Activated naive CD4-positive, alpha-beta T cell treated with anti-CD3 and anti-CD28 coated beads, Interleukin-2, amount 50 U/mL, for 72 hours (primary cell): ENCODE measurements at places on chromosomes 4 and X. TPM values are rescaled to one million over a fixed set of nuclear protein-coding genes. Genes with fewer than 3 reads are reported as not detected.

DNA sequence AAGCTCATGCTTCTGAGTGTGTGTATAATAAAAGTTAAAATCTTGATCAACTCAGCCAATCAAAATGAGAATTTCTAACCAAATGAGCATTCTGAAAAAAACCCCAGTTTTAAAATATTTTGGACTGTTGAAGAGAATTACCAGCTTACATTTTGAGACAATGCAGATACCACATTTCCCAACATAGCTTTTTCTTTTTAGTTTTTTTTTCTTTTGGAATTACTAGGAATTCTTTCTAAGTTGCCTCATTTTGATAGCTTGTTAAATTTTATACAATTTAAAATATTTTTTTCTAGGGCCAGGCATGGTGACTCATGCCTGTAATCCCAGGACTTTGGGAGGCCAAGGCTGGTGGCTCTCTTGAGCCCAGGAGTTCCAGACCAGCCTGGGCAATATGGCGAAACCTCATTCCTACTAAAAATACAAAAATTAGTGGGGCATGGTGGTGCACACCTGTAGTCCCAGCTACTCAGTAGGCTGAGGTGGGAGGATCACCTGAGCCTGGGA, 2.2 kb downstream of the RP2 start:
- no peak for DNase-seq

DNA sequence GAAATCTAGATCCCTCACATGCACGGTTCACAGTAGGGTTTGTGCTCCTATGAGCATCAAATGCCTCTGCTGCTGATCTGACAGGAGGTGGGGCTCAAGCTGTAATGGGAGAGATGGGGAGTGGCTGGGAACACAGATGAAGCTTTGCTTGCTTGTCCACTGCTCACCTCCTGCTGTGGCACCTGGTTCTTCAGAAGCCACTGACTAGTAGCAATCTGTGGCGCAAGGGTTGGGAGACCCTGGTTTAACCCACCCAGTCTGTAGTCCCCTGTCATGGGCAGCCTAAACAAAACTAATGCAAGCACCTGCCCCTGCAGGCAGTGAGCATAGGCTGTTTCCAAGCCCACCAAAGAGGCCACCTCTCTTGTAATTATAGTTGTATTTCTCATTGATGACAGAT, 116.6 kb downstream of the SHOX start:
- no peak for DNase-seq

DNA sequence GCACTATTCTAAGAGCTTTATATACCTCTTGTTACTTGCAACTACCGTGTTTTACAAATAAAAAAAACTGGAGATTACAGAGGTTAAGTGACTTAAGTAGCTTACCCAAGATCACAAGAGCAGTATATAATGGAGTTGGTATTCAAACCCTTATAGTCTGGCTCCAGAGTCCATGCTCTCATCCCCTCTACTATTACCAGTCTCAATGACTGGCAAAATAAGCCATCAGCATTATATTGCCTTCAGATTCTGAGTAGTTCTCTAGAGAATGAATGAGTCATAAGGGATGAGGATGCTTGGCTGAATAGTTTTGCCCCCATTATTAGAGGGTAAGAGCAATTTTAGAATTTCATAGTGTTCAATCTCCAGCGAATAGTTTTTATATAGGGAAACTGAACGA, 170.1 kb upstream of the ATOH1 start:
- DNase-seq, result no peak

DNA sequence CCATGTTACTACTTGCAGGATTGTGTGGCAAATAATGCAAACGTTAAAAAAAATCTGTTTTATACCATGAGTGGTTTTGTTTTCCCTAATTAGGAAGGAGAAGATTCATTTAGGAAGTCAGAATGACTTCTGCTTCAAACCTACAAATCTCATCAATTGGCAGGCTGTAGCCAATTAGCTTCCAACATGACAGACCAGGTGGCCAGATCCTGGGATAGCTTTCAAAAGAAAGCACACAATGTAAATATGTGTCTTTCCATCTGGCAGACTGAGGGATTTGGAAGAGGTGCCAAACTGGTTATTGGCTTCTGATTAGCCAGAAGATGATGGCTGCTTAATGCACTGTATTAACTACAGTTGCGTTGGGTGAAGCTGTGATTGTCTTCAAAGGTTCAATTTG, 432.8 kb downstream of the ANKRD50 start:
- no peak for DNase-seq

DNA sequence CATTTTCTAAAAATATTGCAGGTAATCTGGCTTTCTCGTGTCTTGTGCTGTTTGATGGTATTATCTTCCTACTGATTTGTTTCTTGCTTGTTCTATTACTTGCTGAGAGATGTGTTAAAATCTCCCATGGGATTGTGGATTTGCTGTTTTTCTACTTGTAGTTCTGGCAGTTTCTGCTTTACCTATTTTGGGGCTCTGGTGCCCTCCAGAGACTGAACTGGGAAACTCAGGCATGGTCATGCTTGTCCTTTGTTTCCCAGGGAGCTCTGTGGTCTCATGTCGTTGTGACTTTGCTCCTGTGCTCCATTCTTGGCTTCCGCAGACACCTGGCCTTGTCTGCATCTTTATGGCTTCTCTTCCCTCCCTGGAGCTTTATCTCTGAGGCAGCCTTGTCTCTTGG, 39.5 kb downstream of the NSD2 start:
- no peak for DNase-seq

DNA sequence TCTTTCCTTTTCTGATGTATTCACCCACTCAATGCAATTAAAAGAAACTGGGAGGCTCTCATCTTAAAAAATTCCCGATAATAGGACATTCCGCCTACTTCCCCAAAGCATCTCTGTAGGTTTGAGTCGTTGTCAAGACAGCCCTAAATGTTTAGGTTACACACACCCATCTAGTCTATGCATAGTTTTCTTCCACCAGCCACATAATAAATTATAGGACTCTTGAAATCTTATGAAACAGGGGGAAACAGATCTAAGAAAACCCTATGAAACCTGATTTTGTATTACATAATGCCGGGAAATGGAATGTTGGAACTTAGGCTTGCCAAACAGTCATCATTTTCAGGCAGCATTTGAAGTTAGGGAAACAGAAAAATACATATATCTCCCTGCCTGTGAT, 150.0 kb downstream of the PRKX start:
- DNase-seq, result no peak

DNA sequence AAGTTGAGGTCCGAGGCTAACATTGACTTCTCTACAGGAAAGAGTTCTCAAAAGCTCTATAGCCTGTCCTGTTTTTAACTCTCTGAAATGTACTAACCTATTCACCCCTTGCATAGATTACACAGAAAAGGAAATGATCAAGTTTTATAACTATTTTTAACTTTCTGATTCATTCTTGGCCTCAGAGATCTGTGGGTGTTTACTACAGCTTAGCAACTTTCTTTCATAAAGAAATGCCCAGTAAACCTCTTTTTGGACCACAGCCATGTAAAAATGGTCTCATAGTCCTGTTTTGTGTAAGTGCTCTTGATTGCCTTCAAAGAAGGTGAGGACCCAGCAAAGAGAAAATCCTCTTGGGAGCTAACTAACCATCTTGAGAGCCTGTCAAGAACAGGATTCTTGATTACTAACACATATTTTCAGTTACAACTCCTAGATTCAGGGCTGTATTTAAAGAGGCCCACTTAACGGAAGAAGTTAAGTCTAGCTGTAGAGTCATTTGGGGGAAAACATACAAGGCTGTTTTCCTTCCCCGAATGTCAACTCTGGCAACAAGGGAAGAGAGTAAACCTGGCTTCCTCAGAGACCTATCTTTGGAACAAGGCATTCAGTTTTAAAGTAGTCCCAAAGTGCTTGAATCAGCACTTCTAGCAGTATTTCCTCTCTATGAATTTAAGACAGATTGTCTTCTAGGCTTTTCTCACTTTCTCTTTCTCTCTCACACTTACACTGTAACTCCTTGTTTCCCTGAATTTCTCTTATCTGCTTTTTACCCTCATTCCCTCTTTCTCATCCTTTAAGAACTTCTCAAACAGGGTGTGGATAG, 78.2 kb downstream of the IL21 start:
- DNase-seq, result no peak

GRCh38 chrX:120336899-120337298, 25.0 kb upstream of the ATP1B4 start:
- DNase-seq, result no peak

- DNase-seq, result no peak
Measured at GRCh38 chr4:87108142-87108546, 112.3 kb downstream of the KLHL8 start.

DNA sequence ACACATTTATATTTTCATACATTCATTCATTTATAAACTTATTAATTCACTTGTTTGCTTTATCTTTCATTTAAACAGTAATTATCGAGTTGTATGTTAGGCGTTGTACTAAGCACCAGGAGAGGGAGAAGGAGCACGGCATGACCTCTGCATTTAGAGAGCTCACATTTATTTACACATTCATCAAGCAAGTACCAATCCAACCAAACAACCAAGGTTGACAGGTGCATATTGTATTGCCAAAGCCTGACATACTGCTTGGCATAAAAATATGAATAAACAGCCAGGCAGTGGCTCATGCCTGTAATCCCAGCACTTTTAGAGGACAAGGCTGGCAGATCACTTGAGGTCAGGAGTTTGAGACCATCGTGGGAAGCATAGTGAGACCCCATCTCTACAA, 37.0 kb upstream of the CLNK start:
- DNase-seq, result no peak

GRCh38 chr4:166822386-166822785, 411.9 kb downstream of the SPOCK3 start:
- no peak for DNase-seq

GRCh38 chrX:138858438-138858837, 146.9 kb upstream of the FGF13 start:
- DNase-seq, result no peak

- no peak for DNase-seq
Measured at GRCh38 chr4:168859888-168860694, 150.0 kb downstream of the CBR4 start.

GRCh38 chr4:100707786-100708185, 190.0 kb upstream of the EMCN start:
- DNase-seq, result no peak

GRCh38 chr4:25755911-25756310, 100.3 kb downstream of the SLC34A2 start:
- no peak for DNase-seq

DNA sequence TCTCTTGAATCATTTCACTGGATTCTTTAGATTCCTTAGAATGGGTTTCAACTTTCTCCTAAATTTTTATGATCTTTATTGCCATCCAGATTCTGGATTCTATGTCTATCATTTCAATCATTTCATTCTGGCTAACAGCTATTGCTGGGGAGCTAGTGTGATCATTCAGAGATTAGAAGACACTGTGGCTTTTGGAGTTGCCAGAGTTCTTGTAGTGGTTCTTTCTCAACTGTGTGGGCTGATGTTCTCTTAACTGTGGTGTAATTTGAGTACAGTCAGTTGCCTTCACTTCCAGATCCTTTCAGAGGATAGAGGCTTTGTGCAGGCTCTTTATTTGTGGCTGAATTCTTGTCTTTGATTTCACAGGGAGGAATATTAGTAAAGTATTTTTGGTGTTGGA, 12.1 kb upstream of the CSN2 start:
- no peak for DNase-seq

GRCh38 chrX:51795136-51795535, 51.9 kb downstream of the GSPT2 start:
- no peak for DNase-seq

DNA sequence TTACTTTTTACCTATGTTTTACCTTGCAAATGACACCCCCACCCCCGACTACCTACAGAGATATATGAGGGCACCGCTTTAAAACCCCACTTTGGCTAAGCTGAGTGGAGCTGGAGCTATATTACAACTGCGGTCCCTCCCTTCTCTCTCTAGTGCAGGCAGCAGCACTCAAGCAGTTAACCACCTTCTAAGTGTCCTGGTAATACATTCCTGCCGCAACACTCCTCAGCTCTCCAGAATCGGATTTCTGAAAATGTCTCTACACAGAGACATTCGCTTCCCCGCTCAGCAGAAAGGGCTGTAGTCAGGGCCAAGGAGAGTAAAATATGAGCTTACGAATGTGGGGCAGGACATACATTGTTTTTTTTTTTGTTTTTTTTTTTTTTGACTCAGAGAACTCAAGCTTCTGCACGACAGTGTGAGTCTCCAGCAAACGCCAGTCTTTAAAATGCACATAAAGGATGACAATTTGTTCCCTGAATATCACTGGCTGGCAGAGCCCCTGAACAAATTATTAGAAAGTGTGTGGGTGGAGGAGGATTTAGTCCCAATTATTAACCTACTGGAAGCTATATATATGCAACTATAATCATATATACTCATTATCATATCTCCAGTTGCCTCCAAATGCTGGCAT, 287.0 kb upstream of the TET2 start:
- DNase-seq, result no peak

DNA sequence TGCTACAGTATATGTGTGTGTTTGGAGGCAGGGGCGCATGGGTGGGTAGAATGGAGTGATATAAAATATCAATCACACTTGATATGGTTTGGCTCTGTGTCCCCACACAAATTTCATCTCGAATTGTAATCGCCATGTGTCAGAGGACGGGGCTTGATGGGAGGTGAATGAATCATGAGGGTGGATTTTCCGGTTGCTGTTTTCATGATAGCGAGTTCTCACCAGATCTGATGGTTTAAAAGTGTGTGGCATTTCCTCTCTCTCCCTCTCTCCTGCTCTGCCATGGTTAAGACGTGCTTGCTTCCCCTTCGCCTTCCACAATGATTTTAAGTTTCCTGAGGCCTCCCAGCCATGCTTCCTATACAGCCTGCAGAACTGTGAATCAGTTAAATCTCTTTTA, 14.8 kb downstream of the SOWAHB start:
- DNase-seq, result no peak

PDLIM3 gene
- 0.48 TPM for total RNA-seq

ADGRG4 gene
- total RNA-seq, result not detected

ODAM gene
- total RNA-seq, result not detected

NFKB1 gene
- 149 TPM for total RNA-seq

USP17L18 gene
- total RNA-seq, result not detected

TMEM156 gene
- 13.8 TPM for total RNA-seq

HS6ST2 gene
- total RNA-seq, result 1.8 TPM

BMPR1B gene
- not detected for total RNA-seq

FRG2 gene
- not detected for total RNA-seq

CLRN2 gene
- total RNA-seq, result not detected

DBET gene
- total RNA-seq, result not detected

MAP7D2 gene
- total RNA-seq, result 0.18 TPM

CTAG2 gene
- not detected for total RNA-seq

DCHS2 gene
- not detected for total RNA-seq

METTL14 gene
- total RNA-seq, result 67.0 TPM

CXCL8 gene
- total RNA-seq, result 2.9 TPM

GAGE12F gene
- total RNA-seq, result not detected
